ENCODE measurements at places on chromosomes 11 and 22. TPM values are rescaled to one million over a fixed set of nuclear protein-coding genes. Genes with fewer than 3 reads are reported as not detected.
A peak's percentile ranks its signal among the peaks of the same experiment; 100 is the strongest.

The YPEL1 gene
- total RNA-seq, result 2.5 TPM

The DDI1 gene
- not detected for total RNA-seq

The FADS1 gene
- 0.62 TPM for total RNA-seq

The C11orf42 gene
- total RNA-seq, result not detected

The CHRDL2 gene
- total RNA-seq, result not detected

The BANF1 gene
- total RNA-seq, result 107 TPM

The FAM83F gene
- 10.6 TPM for total RNA-seq

The GRAP2 gene
- 145 TPM for total RNA-seq

The SLC16A8 gene
- not detected for total RNA-seq

The DKK3 gene
- 0.32 TPM for total RNA-seq

The RFPL1 gene
- not detected for total RNA-seq

The KCNJ1 gene
- not detected for total RNA-seq

The SLC43A3 gene
- total RNA-seq, result 12.2 TPM

DNA sequence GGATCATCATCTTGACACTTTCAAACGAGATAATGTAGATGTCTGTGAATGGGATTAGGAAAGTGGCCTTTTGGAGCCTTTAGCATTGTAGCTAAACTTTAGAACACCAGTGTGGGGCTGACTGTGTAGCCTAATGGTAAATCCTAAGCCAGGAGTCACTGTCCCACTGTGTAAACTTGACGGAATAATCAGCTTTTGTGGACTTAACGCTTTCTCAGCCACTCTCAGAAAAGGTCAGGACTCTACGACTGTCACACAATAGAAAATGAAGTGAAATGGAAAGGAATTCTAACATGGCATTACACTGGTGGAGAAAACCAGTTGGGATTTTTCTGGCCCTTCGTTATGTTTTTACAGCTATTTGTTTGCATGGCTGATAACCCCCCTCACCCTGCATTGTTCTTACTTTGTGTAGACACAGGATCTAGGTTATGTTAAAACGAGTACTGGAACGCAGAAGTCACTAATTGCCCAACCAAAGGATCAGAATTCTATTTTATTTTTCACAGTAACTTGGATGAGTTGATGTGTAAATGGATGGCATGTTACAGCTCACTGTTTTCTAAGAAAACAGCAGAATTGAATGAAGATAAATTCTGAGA lies 22.0 kb upstream of the GRAMD1B start:
- DNase-seq, result no peak

DNA sequence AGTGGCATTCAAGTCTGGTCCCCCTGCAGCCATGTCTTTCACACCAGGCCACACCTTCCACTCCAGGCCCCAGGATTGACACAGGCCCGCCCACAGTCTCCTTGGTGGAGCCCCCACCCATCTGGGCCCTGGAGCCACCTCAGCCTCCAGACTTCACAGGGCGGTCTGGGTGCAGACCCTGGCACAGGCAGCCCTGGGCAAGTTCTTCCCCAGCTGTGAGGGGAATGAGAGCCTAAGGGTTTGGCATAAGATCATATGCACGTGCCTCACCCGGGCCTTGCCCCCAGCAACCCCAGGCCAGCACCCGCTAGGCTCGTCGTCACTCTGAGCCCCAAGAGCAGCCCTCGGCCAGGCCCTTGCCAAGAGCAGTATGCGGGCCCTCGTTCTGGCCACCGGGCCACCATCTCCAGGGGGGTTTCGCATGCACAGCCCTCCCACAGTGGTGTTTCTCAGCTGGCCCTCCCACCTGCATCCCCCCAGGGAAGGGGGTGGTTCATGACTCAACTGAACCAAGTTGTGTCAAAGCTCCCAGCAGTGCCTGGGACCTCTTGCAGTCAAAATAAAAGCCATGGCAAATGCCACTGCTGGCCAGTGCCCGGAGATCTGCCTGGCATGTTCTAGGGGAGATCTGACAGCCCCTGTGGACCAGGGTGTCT lies 70.4 kb upstream of the KCNQ1OT1 start:
- no peak for DNase-seq

GRCh38 chr11:123357353-123357989 lies 72.6 kb upstream of the GRAMD1B start:
- DNase-seq, result no peak

- DNase-seq, result no peak
Measured at GRCh38 chr11:19589567-19590260, 122.9 kb upstream of the NAV2 start.

GRCh38 chr11:68269414-68270081 lies 2.2 kb downstream of the C11orf24 start:
- no peak for DNase-seq

GRCh38 chr22:33451866-33452469 lies 393.8 kb upstream of the SYN3 start:
- no peak for DNase-seq

DNA sequence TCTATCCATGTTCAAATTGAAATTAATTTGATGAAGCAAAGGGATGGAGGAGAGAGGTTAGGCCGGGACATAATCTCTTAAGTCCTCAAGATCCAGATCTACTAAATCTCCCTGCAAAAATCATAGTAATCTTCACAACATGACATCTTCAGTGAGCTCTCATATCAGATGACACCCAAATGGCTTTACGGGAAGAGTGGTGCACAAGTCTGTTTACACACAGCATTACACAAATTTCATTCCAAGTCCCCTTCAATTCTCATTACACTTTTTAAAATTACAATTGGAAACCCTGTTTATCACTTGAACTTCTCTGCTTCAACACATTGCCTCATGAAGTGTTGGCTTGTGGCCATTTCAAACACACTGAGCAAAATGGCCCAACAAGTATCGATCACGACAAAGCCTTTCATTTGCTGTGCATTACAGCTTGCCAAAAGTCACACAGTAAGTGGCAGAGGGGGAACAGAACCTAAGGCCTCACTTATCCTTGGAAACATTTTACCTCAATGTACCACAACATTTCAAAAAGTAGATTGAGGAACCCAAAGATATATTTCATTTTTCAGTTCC lies 17.9 kb upstream of the TPH1 start:
- DNase-seq, result no peak

DNA sequence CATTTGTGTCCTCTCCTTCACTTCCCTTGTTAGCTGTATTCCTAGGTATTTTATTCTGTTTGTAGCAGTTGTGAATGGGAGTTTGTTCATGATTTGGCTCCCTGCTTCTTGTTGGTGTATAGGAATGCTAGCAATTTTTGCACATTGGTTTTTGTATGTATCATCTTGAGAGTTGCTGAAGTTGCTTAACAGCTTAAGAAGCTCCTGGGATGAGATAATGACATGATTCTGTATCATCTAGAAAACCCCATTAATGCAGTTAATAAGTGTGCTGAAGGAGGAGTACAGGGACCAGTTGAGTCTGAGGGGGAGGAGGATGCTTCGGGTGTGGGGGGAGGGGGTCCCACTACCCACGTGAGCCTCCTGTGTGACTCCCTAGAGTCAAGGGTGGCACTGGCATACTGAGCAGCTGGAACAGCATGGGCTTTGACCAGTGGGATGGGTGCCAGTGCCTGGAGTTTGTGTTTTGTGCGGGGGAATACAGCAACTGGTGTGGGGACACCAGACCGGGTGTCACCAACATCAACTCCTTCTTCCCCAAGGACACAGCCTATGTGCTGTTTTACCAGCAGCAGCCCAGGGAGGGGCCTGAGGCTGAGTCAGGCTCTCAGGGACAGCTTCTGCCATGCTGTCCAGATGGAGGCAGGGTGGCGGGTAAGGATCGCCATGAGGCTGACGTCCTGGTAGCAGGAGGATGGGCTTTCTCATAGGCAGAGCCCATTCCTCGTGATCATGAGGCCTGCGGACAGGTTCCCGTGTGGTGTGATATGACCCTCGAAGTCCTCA lies 24.1 kb downstream of the USP35 start:
- DNase-seq, result no peak

- DNase-seq, result no peak
Measured at GRCh38 chr11:17668166-17668565, 51.2 kb upstream of the MYOD1 start.

DNA sequence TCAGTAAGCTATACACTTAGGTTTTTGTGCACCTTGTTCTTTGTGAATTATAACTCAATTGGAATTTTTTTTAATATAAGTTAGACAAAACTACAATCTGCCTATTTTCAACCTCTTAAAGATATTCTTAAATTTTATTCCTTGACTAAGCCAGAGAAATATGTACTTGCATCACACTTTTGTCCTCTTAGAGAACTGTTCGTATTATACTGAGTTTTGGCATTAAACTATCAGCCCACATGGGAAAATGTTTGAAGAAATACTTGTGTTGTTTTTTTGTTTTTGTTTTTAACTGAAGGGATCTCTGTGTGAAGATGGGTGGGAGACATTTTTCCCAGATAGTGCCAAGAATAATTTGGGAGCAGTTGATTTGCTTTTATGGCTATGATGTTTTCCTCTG lies 25.3 kb downstream of the CEP295 start:
- DNase-seq, result no peak

DNA sequence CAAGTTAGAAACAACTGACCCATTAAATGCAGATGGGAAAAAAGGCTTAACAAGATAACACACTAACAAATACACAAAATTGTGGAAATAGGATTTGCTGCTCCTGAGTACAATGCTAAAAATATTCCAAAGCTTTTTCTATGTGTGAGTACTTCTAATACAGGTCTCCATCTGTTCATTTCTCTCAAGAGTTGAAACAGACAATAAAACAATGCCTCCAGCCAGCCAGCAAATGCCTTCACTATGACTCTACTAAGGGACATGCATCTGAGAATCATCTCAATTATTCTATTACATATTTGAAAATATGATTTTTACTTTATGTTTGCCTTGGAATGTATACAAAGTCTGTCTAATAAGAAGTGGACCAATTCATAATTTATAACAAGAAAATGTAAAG lies 119.0 kb downstream of the CADM1 start:
- no peak for DNase-seq

GRCh38 chr22:36085476-36086169 lies 57.0 kb upstream of the RBFOX2 start:
- DNase-seq, result no peak

GRCh38 chr11:43516316-43516850 lies 157.7 kb downstream of the TTC17 start:
- no peak for DNase-seq

- DNase-seq, result no peak
Measured at GRCh38 chr11:65069217-65069616, 10.9 kb upstream of the NAALADL1 start.

GRCh38 chr11:83044958-83045712 lies 26.6 kb downstream of the RAB30 start:
- DNase-seq, result no peak

DNA sequence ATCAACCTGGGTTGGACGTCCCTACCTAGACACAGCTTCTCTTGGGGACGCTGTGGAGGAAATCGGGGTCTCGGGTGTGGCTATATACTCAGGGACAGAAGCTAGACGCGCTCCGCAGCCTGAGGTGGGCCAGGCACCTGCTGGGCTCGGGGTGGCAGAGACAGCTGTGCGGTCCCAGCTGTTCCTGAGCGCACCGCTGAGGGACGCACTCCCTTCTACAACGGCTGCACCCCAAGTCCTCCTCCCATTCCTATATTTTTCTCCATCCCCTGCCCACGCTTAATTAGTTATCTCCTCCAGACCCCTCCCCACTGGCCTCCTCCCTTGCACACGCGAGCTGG lies 188 bp upstream of the MTNR1B start:
- DNase-seq, result no peak

- DNase-seq, result no peak
Measured at GRCh38 chr11:46597155-46597554, 3.3 kb upstream of the AMBRA1 start.

DNA sequence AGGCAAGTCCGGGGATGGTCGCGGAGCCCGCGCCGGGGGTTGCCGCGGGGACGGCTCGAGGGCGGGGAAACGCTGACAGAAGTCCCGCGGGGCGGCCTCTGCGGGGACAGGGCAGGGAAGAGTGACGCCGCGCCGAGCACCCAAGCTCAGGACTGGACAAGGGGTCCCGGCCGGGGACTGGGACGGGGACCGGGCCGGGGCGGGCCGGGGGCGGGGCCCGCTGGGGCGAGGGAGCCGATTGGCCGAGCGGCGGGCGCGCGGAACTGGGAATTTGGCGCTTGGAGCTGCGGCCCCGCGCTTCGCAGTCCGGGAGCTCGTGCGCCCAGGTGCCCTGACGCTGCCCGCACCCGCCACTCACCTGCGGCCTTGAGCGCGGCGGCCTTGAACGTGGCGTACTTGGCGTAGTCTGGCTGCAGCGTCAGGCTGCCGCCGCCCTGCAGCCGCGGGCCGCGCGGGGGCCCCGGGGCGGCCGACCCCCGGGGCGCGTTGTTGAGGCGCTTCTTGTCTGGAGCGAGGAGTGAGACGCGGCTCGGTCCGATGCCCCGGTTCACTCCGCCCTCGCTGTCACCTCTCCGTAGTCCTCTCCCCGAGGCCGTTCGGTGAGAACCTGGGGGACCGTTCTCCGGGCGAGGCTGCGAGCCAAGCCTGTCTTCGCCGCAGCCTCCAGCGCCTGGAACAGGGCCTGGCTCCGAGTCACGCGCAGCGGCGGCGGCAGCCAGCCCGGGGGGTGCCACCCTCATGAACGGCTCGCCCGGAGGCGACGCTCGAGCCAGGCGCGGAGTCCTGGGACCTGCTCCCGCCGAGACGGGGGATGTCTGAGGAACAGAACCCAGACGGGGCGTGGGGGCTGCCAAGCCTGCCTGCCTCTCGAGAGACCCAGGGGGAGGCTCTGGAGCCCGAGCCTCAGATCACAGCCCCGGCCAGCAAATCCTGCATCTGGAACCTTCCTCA lies 4.5 kb downstream of the SHISA8 start:
- DNase-seq, result peak; percentile 44

GRCh38 chr11:133930767-133931448 lies 25.9 kb downstream of the IGSF9B start:
- DNase-seq, result no peak

GRCh38 chr11:25183411-25183810 lies 686.6 kb downstream of the LUZP2 start:
- no peak for DNase-seq

DNA sequence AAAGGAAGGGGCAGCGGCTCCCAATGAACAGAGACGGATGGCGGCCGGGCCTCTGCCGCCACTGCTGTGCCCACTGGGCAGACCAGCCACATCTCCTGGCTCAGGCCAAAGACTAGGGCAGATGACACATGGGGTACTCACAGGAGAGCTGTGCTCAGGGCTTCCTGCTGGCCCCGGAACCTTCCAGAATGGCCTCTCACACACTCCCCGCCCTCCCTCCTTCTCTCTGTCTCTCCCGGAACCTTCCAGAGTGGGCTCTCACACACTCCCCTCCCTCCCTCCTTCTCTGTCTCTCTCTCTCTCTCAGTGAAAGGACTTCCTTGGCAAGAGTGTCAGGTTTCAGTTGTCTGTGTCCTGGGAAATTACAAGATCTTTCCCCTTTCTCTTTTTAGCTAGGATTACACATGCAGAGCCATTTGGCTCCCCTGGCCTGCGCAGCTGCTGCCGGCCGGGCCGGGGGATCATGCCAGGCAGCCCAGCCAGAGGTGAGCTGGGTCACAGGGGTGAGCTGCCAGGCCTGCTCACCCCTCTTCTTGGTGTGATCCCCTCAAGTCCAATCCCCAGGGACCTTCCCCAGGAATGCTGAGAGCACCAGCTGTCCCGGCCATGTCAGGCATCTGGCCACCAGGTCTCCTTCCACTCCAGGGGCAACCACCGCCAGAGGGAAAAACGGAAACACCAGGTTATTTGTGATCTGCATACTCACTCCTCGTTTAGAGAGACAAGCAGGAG lies 45.3 kb upstream of the ADA2 start:
- DNase-seq, result no peak

GRCh38 chr11:95498722-95499425 lies 267.9 kb upstream of the SESN3 start:
- no peak for DNase-seq

Data from naive thymus-derived CD4-positive, alpha-beta T cell (primary cell).